ENCODE measurements at places on chromosomes 11 and 22. TPM values are rescaled to one million over a fixed set of nuclear protein-coding genes. Genes with fewer than 3 reads are reported as not detected.

GRCh38 chr11:85094795-85095194 lies 532.3 kb downstream of the DLG2 start:
- no peak overlapping the region for H3K27ac ChIP-seq
- H3K4me1 ChIP-seq = no peaks in the 10 kb centered on the region
- no peaks in the 10 kb centered on the region for H3K27me3 ChIP-seq
- DNase-seq = no peak

DNA sequence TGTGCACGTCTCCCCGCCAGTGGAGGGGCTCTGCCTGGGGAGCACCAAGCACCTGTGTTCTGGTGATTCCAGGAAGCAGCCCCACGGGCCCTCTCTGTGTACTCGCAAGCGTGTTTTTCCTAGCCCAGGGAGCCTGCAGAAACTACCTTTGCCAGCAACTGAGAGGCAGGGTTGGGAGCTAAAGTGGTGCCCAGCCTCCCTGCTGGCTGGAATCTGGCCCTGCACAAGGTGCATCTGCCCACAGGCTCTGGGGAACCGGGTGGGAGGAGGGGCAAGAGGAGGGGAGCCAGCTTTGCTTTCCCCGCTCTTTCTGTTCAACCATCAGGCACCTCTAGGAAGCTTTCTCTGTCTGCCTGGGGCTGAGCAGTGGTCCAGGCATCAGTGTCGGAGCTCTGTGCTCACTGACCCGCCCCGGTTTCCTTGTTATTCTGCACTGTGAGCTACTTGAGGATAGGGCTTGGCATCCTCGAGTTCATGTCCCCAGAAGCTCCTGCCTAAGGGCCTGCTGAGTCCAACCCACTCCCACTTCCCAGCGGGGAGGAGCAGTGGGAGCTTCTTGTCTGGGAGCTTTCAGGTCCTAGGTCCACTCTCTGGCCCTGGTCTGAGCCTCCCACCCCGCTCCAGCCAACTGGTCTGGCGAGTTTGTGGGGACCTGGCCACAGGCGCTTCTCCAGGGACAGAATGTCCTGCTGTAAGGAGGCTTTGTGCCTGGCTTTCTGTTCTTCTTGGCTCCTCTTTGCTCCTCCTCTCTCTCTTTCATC lies 14.9 kb downstream of the DAGLA start:
- no peaks in the 10 kb centered on the region for H3K36me3 ChIP-seq
- peaks cover 14% of the 10 kb centered on the region for H3K4me1 ChIP-seq
- 0 out of 2 replicates have a peak overlapping the region, but pooled peaks have one; percentile 13 for H3K27ac ChIP-seq
- no peak for DNase-seq

DNA sequence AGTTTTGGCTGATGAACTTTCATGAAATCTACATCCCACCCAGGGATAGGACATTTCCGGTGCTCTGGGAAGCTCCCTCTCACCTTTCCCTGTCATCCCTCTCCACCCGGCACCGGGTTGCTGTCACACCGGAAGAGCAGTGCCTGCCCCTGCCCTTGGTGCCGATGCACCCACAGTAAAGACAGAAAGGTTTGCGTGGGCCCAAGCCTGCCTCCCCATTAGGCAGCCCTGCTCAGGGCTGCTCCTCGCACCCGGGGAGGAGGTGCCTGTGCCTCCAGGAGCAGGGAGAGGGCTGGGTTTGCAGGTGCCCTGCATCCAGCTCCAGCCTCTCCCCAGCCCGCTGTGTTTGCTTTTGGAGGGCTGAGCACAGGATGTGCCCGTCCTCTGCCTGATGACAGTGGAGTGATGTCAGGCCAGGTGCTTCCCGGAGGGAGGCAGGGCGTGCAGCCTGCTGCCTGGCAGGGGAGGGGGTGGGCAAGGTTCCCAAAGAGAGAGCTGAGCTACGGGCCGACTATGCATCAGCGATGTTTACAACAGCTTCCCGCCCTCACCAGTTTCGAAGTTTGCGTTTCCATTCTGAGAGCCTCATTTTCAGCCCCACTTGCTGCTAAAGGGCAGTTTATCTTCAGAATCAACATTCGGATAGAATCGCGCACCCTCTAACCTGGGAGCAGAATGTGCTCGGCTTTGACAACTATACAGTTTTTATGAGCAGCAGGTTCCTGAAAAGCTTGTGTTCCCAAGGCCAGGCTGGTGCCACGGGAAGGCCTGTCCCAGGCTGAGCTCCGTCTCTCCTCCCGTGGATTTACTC lies 83.2 kb upstream of the CLDN5 start:
- H3K4me3 ChIP-seq = no peak overlapping the region
- no peaks in the 10 kb centered on the region for H3K36me3 ChIP-seq
- no peak overlapping the region for H3K27ac ChIP-seq

DNA sequence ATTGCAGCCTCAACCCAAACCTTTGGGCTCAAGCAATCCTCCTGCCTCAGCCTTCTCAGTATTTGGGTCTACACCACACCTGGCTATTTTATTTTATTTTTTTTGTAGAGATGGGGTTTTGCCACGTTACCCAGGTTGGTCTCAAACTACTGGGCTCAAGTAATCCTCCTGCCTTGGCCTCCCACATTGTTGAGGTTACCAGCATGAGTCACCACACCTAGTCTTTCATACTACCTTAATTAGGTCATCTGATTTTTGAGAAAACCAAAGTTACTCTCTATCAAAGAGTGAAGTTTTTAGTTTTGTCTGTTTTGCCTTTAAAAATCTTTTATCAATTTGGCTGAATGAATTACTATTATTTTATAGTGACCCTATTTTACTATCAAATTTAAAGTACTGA lies 335.6 kb upstream of the LRRC4C start:
- H3K27ac ChIP-seq = no peak overlapping the region
- H3K4me1 ChIP-seq = no peaks in the 10 kb centered on the region
- no peaks in the 10 kb centered on the region for H3K27me3 ChIP-seq
- no peak overlapping the region for H3K4me3 ChIP-seq

GRCh38 chr11:616320-617198 lies 809 bp upstream of the IRF7 start:
- H3K27ac ChIP-seq = peak overlapping the region; percentile 82
- H3K36me3 ChIP-seq = no peaks in the 10 kb centered on the region
- peak overlapping the region; percentile 88 for H3K4me3 ChIP-seq
- H3K27me3 ChIP-seq = no peaks in the 10 kb centered on the region
- H3K4me1 ChIP-seq = no peaks in the 10 kb centered on the region

DNA sequence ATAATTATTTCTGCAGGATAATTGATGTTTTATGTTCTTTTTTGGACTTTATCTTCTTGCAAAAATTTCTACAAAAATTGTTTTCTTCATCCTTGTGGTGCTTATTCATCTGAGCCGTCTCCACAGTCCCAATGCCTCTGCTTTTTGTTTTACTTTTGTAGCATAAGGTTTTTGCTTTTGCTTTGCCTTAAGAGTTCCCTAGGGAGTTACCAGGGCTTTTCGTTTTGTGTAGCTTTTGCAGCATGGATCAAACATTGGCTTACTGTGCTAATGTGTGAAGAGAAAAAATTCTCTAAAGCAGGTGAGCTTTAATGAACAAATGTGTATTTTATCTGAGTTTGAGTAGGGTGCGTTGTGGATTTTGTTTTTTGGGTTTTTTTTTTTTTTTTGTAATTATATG lies 11.8 kb downstream of the XBP1 start:
- H3K4me1 ChIP-seq = no peaks in the 10 kb centered on the region
- DNase-seq = no peak
- peaks cover 46% of the 10 kb centered on the region for H3K36me3 ChIP-seq
- H3K27me3 ChIP-seq = no peaks in the 10 kb centered on the region
- no peak overlapping the region for H3K27ac ChIP-seq

DNA sequence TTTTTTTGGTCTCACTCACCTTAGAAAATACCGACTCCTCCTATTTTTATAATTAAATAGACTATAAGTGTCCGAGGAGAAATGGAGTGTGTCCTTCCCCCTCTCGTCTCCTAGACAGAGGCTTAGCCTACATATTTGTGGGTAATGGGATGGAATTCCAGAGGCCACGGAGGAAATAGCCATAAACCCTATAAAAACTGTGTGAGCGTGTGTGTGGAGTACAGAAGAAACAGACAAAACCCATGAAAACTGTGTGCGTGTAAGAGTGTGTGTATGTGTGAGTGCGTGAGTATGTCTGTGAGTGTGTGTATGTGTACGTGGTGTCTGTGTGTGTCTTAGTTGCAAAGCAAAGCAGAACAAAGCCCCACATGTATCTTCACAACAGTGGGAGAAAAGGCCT lies 883.5 kb downstream of the OPCML start:
- H3K36me3 ChIP-seq = no peaks in the 10 kb centered on the region
- peaks cover 7% of the 10 kb centered on the region for H3K27me3 ChIP-seq
- H3K4me1 ChIP-seq = no peaks in the 10 kb centered on the region
- no peak for DNase-seq
- H3K4me3 ChIP-seq = no peak overlapping the region
- no peak overlapping the region for H3K27ac ChIP-seq

GRCh38 chr11:26011474-26011873 lies 320.5 kb upstream of the ANO3 start:
- H3K4me3 ChIP-seq = no peak overlapping the region
- H3K36me3 ChIP-seq = no peaks in the 10 kb centered on the region
- H3K27ac ChIP-seq = no peak overlapping the region
- H3K27me3 ChIP-seq = no peaks in the 10 kb centered on the region
- no peaks in the 10 kb centered on the region for H3K4me1 ChIP-seq

- no peaks in the 10 kb centered on the region for H3K27me3 ChIP-seq
- no peaks in the 10 kb centered on the region for H3K36me3 ChIP-seq
- no peak overlapping the region for H3K4me3 ChIP-seq
- H3K27ac ChIP-seq = no peak overlapping the region
- H3K4me1 ChIP-seq = no peaks in the 10 kb centered on the region
Measured at GRCh38 chr22:44623771-44624510, 78.1 kb upstream of the PRR5 start.

DNA sequence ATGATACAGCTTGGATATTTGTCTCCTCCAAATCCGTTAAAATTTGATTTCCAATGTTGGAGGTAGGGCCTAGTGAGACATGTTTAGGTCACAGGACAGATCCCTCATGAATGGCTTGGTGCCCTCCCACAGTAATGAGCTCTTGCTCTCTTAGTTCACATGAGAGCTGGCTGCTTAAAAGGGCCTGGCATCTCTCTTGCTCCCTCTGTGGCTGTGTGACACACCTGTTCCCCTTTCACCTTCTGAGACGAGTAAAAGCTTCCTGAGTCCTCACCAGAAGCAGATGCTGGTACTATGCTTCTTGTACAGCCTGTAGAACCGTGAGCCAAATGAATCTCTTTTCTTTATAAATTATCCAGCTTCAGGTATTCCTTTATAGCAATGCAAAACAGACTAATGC lies 3.5 kb downstream of the VPS37C start:
- no peak overlapping the region for H3K27ac ChIP-seq
- H3K36me3 ChIP-seq = no peaks in the 10 kb centered on the region
- no peak overlapping the region for H3K4me3 ChIP-seq
- no peaks in the 10 kb centered on the region for H3K27me3 ChIP-seq
- DNase-seq = no peak

DNA sequence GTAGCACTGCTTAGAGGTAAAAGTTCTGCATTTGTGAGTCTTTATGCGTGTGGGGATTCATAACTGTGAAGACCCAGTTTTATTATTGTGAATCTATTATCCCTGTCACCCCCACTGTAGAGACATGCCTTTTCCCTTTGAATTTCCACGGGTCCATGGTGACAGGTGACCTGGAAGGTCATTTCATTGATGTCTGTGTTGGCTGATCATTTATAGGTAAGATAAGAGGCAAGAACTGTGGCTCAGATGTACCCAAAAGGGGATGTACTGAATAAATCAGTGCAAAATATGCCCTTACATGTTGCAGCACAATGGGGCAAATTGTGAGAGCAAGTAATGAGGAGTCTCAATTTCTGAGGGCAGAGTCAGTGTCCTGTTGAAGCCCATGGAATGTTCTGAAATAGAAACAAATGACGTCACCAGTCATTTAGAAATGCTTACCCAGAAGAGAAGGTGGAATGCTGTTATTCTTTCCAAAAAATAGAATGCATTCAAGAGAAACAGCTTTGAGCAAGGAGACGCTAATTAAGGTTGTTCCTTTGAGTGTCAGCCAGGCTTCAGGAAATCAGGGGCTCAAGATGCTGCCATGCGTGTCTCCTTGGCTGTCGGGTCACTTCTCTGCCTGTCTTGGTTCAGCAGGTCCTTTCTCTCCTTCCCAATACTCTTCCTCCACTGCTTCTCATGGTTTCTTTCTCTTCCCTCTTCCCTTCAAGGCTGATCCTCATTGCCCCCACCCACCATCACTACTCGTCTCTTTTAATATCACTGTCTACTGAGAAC lies 118.7 kb upstream of the E2F8 start:
- no peak overlapping the region for H3K27ac ChIP-seq
- H3K4me1 ChIP-seq = peaks cover 10% of the 10 kb centered on the region
- H3K27me3 ChIP-seq = no peaks in the 10 kb centered on the region
- H3K36me3 ChIP-seq = no peaks in the 10 kb centered on the region
- H3K4me3 ChIP-seq = no peak overlapping the region

DNA sequence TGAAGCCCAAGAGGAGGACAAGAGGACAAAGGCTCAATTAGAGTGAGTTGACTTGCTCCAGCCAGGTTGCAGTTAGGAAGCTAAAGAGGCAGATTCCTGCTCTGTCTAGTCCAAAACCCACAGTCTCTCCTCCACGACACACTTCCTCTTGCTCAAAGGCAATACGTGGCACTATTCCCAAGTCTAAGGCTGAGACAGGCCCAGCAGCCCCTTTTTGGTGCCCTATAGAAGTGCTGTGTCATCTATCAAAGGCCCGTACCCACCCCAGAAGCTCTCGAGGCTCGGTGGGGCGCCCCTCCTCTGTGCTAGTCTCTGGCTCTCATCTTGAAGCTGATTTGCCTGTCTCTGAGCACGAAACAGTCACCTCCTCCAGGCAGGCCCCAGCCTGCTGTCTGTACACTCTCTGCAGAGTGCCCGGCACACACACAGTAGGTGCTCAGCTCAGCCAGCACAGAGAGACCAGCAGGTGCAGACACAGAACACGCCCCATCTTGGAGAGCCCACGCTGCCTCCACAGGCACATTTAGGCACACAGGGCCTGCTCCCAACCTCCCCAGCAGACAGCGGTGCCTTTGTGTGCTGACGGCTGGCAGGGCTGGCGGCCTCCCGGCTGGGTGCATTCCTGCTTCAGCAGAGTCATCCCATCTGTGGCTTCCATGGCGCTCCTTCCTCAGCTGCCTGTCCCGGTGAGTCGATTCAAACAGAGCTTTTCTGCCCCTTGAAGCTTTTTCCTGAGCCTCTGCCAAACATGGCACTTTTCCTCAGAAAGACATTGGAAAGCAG lies 52.8 kb downstream of the MYH9 start:
- H3K27me3 ChIP-seq = no peaks in the 10 kb centered on the region
- H3K27ac ChIP-seq = peak overlapping the region; percentile 87
- H3K36me3 ChIP-seq = peaks cover 66% of the 10 kb centered on the region
- H3K4me3 ChIP-seq = no peak overlapping the region
- peak; percentile 85 for DNase-seq
- peaks cover 78% of the 10 kb centered on the region for H3K4me1 ChIP-seq

- no peaks in the 10 kb centered on the region for H3K36me3 ChIP-seq
- H3K4me1 ChIP-seq = peaks cover 18% of the 10 kb centered on the region
- H3K27me3 ChIP-seq = no peaks in the 10 kb centered on the region
- H3K27ac ChIP-seq = no peak overlapping the region
- H3K4me3 ChIP-seq = no peak overlapping the region
Measured at GRCh38 chr11:9017773-9018172, 14.0 kb upstream of the NRIP3 start.

- no peaks in the 10 kb centered on the region for H3K27me3 ChIP-seq
- no peaks in the 10 kb centered on the region for H3K36me3 ChIP-seq
- H3K4me1 ChIP-seq = peaks cover 10% of the 10 kb centered on the region
- no peak for DNase-seq
- H3K4me3 ChIP-seq = no peak overlapping the region
Measured at GRCh38 chr11:11148596-11148995, 204.5 kb downstream of the CSNK2A3 start.

Gene KRTAP5-11
- not detected for total RNA-seq

Gene TSGA10IP
- not detected for total RNA-seq

Gene HEPHL1
- total RNA-seq = not detected

Gene RCE1
- total RNA-seq = 10.0 TPM

Gene CSF2RB
- total RNA-seq = 4.4 TPM

Gene PAMR1
- total RNA-seq = 151 TPM

Data from GM23248 (cell line).